Brain pericyte (primary cell): ENCODE measurements at places on chromosomes 7 and 10.

- DNase-seq: peak; percentile 11
These were observed 14.3 kb downstream of the SEMA3D start for GRCh38 chr7:85172530-85172941.

DNA sequence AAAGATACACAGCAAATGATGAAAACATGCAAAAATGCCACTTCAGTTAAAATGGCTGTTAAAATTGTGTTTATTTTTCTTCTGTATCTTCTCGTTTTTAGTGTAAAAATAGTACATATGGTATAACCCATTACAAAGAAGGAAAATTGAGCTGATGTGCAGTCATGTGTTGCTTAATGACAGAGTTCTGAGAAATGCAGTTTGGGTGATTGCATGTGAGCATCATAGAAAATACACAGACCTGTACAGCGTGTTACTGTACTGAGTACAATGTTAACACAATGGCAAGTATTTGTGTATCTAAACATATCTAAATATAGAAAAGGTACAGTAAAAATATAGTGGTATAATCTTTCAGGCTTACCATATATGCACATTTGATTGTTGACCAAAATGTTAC, 7.3 kb downstream of the DMTF1 start:
- no peak for DNase-seq

DNA sequence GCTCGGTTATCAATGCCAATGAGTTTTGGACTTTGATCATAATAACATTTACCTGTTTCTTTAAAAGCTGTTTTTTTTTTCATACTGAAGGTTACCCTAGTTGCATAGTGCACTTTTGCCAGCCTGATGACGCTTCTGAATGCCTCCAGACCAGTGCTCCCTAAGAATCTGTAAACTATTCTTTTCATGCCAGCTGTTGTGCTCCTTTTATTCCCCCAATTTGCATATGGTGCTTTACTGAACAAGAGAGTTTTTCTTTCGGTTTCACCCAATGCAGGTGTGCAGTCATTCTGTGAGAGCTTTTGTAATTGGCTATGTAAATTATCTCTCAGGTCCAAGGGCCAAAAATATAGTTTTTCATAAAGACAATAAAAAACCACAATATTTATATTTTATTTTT, 48.1 kb upstream of the GLCCI1 start:
- DNase-seq: no peak

- DNase-seq: no peak
These were observed 192.3 kb upstream of the GLI3 start for GRCh38 chr7:42429339-42429738.

DNA sequence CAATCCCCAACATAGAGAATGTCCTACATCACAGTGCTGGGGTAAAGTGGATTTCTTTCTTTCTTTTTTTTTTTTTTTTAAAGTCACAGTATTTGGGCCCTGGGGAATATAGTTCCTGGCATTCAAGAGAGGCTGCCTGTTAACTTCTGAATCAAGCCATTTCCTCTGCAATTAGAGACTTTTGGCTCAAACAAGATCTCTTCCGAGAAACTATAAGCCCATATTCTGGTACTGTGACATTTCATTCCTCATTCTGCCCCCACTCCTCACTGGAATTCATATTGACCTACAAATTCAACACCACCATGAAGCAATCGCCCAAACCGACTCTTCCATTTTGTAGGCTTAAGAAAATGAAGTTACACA, 187.4 kb downstream of the PHTF2 start:
- no peak for DNase-seq

DNA sequence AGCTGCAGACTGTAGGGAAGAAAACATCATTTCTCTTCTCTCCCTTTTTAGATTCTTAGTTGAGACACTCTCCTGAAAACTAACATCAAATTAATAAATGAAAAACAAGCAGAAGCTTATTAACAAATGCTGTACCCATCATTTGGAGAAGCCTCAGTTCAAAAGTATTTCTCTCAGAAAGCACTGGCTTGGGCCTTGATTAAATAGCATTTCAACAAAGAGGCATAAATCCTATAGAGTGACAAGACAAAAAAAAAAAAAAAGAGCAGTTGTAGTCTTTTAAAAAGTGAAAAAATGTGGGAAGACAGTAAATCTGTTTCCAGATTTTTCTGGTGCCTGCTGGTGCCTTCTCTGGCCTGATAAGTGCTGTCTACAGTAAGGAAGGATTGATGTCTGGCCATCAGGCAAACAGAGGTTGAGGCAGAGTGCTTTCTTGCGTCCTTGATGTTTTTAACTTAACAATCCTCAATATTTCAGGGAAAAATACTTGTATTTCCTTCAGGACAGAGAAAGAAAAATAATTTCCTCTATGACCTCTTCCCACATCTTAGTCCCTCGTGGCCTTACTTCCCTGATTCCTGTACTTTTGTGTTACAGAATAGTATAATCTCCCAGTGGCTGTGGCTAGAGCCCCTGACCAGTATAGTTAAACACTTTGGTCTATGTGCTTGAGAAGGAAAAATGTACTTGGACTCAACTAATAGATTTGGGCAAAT, 300.5 kb downstream of the HGF start:
- no peak for DNase-seq

DNA sequence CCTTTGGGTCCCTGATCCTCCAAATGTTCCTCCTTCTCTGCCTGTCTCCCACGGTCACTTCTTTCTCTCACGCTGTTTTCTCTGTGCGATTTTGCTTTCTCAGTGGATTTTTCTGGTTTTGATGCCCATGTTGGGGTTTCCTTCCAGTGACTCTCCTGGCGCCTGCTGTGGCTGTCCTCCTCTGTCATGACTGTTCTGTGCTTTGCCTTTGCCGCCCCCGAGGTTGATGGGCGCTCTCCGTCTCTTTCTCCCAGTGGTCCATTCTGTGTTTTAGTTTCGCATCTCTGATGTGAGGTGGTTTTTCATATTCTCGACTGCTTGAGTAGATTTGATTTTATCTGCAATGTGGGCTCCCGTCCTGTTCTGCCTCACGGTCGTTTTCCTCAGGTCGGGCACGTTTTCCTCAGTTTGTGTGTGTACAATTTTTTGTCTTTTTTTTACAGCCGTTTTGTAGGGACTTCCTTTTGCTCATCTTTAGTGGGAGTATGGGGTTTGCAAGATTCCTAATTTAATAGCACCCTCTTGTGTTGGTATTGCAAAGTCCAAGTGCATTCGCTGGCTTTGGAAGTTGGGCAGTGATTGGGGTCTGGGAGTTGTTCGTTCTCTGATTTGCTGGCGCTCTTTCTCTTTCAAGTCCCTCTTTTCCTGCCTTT, 100.0 kb downstream of the INPP5A start:
- DNase-seq: no peak

- DNase-seq: no peak
These were observed 126.6 kb downstream of the TRRAP start for GRCh38 chr7:99004781-99005500.
